ENCODE measurements at places on chromosomes 2 and 18.

GRCh38 chr2:150341982-150342680 is 145.3 kb downstream of the RND3 start:
- DNase-seq, result no peak

DNA sequence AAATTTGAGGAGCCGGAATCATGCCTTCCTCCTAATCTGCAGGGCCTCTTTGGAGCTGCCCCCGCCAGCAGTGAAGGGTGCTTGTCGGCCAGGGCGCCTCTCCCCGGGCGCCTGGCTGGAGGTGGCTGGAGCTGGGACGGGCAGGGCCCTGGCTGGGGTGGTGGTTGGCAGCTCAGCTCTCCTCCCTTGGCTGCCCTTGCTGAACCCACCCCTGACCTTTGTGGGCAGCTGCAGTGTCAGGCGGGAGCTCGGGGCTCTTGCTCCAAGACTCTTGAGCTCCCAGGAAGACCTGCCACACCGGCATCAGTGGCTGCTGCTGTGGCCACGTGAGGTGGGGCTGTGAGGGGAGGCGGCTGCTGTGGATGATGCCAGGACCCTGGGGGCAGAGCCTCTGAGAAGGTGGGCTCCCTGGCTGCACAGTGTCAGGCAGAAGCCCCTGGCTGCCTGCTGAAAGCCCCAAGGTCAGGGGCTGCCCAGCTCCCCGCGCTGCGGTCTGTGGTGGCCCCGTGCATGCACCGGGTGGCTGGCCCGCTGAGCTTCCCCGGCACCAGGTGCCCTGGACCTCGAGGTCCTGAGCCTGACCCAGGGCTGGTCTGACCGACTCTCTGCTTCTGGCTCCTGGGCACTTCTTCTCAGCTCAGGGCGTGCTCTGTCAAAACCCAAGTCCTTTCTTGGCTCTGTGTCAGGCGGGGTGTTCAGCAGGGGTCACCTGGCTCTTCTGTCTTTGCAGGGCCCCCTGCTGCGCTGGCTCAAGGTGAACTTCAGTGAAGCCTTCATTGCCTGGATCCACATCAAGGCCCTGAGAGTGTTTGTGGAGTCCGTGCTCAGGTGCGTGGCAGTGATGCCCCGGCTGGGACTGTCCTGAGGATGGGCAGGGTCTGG is 34.5 kb downstream of the PDIA6 start:
- DNase-seq, result no peak

DNA sequence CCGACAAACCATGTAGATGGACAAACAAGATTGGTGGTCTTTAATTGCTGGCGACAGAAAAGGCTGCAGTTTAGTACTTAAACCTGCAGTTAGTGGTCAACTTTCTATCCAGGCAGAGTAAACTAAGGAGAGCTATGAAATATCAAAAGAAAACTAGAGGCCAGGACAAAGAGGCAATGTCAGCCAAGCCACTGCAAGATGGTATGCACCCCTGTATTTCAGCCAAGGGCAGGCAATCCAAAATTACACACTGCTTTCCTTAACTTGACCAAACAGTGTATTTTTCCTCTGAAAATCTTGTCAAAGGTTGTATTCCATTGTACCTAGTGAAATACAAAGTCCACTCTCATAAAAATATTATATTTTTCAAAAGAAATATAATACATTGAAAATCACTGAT is 9.3 kb downstream of the NIFK start:
- no peak for DNase-seq

GRCh38 chr2:28326469-28326805 is 66.2 kb upstream of the FOSL2 start:
- DNase-seq, result no peak

DNA sequence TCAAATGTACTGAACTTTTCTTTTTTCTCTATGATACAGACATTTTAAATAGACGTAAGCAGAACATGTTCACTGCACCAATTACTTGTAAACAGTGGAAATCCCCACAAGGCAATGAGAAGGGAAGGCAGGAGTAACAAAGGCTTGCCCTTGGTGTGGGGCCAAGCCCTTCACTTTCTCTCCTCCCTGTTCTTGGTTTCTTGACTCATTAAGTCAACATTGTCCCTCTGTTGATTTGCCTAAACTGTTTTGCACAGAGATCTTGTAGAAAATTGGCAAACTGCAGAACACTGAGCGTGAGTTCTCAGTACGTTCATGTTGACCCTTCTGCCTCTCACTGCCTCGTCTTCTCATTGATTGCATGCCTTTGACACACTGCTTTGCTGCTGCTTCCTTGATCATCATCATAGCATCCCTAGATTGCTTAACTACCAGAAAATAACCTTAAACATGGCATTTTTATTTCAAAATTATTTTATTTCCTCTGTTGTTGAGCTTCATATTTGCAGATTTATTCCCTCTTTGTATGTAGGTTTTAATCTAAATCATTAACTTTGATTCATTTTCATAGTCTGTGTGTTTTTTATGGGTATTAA is 257.7 kb downstream of the PTGR3 start:
- DNase-seq, result no peak

- DNase-seq, result no peak
These were observed 293.7 kb upstream of the ACVR2A start for GRCh38 chr2:147550995-147551731.

DNA sequence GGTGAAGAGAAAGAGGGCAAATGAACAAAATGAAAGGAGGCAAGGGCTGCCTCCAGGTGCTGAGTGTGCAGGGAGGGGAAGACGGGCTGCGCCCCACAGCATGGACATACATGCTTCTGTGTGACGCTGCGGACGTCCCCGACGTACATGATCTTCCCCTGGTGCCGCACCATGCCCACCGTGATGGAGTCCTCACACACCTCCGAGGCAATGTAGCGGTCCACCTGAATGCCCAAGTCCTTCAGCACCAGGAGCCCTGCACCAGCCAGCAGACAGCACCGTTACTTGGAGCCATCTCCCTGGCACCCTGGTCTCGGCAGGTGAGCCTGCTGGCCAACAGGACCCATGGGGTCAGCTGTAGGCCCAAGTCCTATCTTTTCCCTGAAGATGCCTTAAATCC is 73.1 kb upstream of the POMC start:
- no peak for DNase-seq

DNA sequence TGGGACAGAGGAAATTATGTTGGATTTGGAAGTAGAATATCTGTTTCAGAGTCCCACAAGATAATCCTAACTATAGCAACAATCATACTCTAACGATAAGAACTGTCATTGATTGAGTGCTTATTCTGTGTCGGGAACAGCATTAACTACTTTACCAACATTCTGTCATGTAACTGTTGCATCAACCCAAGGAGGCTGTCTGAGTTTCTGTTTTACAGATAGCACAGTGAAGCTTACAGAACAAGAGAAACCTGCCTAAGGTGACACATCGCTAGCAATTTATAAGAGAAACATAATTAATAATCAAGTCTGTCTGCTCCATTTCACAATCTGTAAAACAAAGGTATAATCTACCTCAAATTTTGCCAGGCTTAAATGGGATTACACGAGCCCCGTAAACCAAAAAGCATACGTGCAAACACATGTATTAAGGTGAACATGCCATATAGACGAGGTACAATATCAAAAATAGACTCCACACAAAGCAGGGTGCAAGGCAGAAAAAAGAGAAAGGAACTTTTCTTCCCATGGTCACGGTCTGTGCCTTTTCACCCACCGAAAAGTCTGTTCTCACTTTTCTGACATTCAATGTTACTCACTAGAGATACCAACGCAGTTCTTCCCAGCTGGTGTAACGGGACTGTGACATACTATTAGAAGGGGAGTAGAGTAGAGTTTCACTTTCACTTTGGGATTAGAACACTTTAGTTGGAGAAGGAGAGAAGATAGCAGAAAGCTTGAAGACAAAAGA is 37.2 kb upstream of the SLC8A1 start:
- no peak for DNase-seq

GRCh38 chr2:43060390-43061016 is 165.9 kb downstream of the ZFP36L2 start:
- no peak for DNase-seq

DNA sequence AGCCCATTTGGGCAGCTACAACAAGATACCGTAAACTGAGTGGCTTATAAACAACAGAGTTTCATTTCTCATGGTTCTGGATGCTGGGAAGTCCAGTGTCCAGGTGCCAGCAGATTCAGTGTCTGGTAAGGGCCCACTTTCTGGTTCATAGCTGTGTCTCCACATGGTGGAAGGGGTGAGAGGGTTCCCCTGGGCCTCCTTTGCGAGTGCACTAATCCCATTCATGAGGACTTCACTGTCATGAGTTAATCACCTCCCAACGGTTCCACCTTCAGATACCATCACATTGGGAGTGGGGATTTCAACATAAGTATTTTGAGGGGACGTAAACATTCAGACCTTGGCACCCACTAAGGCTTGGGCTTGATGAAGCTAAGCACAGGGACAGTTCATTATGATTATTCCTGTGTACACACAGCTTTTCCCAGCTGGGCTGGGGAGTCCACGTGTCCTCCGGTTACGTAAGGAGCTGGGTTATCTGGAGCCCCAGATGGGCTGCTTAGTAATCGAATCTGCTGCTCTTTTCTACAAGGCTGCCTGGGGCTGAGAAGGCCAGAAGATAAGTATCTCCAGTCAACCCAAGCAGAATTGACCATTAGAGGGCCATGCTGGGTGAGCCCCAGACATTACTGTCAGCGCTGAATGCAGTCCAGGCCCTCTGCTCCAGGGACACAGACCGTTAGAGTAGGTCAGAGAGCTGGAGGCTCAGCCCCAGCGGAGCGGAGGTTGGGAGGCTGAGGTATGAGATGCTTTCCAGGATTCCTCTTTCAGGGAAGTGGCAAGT is 42.7 kb downstream of the EPAS1 start:
- no peak for DNase-seq

GRCh38 chr2:10169581-10169980 is 47.0 kb downstream of the RRM2 start:
- DNase-seq, result no peak

DNA sequence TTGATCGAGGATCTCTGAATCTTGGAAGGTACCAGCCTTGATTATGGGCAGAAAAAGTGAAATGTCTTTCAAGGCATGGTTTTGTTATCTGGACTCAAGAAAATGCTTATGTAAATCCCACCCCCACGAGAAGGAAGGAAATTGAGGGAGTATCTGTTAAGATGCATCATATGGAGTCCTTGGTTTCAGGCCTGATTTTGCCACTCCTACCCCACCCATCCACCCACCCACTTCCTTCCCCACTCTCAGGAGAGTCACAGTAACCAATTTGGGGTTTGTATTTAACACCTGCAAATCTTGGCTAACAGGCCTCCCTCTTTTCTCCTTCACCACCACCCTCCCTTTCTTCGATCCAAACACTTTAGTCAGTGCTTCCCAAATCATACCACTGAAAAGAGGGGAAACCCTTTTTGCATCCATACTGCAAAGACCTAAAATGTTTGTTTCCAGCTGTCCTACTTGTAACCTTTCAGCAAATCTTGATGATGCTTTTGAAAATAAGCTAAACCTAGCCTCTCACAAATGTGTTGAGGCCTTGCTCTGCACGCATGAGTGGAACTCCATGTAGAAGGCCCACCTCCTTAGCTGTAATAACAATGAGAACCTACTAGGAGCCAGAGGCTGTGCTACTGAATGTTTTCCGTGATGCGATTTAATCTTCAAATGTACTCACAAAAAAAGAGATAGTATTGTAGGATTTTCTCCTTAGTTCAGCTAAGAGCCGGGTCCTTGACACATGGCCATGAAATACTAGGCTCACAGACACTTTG is 34.8 kb downstream of the POU3F3 start:
- no peak for DNase-seq

GRCh38 chr2:229652796-229653195 is 61.6 kb downstream of the DNER start:
- no peak for DNase-seq

DNA sequence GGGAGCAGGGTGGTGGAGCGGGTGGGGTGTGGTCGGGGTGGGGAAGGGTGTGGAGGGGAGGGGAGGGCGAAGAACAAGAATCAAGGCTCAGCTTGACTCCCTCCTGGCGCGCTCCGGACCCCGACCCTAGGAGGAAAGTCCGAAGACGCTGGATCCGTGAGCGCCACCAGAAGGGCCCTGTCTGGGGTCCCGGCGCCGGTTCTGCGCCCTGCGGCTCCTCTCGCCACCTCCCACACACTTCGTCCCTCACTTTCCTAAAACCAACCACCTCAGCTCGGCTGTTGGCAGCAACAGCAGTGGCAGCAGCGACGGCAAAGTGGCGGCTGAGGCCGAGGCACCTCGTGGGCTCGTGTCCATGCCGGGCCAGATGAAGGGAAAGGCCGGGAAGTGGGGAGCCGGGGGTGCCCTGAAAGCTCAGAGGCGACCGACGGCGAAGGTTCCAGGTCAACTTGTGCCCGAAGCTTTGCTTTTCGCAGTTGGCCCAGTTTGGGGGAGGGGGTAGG is 2.1 kb downstream of the KLHL14 start:
- DNase-seq, result no peak

DNA sequence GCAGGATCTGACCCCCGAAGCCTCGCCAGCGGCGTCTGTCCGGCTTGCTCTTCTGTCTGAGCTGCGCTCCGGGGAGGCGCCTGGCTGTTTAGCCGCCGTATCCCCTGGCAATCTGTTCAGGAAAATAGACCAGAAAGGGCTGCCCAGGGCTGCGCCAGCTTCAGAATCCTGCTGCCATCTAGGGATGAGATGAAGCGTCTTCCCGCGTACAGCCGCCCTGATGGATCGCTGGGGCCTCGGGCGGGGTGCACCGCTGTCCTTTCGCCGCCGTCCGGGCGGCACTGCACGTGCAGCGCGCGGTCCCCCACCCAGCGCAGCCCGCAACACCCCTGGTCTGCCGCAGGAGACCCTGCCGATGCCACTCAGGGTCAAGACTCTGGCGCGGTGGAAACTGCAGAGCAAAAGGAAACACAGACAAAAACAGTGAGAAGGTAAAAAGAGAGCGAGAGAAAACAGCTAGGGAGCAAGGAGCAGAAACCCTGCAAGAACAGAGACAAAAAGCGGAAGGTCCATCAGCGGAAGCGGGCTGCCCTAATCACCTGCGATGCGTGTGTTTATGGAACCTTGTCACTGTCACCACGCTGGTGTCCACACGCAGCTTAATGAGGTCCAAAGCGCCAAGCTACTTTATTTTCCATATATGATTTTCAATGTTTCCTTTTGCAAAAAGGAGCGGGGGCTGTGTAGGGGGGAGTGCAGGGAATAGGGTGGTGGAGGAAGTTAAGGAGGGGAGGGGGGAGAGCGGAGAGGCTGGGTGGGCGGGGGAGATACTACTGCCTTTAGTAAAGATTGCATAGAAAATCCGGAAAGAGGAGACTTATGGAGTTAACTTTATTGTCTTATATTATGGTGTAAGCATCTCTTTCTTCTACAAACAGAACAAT is 2113.3 kb upstream of the PIK3C3 start:
- DNase-seq, result peak; percentile 71

Measured in neuronal stem cell (in vitro differentiated cells).